ENCODE measurements at places on chromosomes 2 and 18.

DNA sequence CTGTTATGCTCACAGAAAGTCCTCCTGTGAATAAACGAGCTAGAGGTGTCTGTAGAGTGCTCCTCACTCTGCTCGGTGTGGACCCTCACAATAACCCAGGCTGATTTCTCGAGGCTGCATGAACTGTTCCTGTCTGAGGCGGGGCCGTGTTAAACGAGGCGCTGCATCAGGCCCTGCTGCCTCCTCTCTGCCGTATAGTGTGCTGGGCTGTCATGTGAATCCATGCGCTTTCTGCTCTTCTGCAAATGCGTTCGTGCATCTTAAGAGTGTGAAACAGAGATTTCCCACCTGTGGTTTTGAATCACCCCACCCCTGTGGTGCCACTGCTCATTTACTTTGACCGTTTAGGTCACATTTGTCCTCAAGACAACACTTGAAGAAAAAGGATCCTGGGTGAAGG is 26.2 kb downstream of the TRAF3IP1 start:
- no peak for DNase-seq

GRCh38 chr18:74290794-74291471 is 830 bp downstream of the CYB5A start:
- DNase-seq = peak; percentile 16

- DNase-seq = no peak
Measured at GRCh38 chr2:196245378-196246140, 74.2 kb upstream of the STK17B start.

GRCh38 chr2:183148955-183149354 is 24.7 kb downstream of the NUP35 start:
- DNase-seq = no peak

DNA sequence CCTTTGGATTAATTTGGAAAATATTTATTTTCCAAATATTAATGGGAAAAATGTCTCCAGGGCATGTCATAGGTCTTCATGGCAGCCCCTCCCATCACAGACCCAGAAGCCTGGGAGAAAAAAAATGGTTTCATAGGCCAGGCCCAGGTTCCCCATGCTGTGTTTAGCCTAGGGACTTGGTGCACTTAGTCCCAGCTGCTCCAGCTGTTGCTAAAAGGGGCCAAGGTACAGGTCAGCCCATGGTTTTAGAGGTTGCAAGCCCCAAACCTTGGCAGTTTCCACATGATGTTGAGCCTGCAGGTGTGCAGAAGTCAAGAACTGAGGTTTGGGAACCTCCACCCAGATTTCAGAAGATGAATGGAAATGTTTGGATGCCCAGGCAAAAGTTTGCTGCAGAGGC is 309.6 kb downstream of the SOCS6 start:
- no peak for DNase-seq

DNA sequence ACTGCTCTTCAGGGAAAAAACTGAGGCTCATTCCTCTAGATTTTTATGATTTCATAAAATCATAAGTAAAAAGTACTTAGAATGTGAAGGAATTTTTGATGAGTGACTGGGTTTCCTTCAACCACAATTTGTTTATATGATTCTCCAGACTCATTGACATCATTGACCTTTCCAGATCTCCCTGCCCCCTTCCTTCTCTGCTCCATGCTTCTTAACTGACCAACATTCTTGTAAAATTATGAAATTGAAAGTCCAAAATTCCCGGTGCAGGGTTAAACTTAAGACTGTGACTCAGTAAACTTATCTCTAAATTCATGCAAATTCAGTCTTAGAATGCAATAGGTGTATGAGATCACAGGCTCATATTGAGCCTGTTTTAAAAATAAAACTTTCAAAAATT is 648.9 kb downstream of the TDRD15 start:
- DNase-seq = no peak

DNA sequence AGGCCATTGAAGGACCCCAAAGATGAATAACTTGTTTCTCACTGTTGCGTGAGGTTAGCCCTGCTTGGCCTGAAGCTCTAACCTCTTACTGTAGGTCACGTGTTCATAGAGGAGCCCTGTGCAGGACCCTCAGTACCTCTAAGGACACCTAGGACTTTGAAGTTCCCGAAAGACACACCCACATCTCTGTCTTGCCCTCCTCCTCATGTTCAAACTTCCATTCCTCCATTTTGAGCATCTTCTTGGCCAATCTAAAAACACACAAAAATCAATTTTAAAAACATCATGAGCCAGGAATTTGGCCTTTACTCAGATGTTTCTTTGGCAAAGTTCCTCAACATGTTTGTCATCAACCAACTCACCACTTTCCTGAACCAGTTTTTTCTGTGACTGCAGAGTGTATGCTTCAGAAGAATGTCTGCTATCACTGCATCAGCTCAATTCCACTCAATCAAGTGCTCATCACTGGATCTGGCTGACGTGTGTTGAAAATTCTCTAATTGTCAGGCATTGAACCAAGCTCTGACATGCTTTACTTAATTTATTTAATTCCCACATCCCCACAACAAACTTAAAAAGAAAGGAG is 101.6 kb downstream of the AP1S3 start:
- DNase-seq = no peak

DNA sequence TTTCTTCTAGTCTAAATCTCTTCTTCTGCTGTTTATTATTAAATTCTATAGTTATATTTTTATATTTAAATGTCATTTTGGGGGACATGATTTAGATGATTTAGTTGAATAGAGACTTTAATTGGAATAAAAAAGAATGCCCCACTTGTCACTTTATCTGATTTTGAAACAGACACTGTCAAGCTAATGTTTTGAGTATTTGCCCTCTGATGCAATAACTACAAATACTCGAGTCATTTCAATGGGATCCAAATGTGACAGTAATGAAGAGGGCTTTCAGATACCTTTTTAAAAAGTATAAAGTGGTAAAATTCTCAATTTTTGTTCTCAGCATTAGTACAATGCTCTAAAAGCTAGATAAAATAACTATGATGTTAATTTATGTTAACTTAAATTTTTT is 257.3 kb upstream of the SESTD1 start:
- DNase-seq = no peak

DNA sequence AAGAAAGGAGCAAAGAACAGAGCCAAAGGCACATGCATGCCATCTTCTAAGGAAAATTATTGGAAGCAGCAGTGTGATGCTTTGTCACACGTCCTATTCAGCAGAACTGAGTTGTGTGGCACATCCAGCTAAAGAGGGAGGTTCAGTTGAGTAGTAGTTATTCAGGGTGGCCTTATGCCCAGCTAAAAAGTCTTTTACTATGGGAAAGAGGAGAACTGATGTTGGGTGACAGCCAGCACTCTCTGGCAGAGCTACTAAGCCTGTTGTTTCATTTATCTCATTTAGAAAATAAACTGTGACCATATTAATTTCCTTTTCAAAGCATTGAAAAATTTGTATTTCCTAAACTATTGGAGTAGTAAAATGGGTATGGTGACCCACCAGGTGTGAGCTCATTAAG is 18.5 kb downstream of the ITGA6 start:
- DNase-seq = no peak

GRCh38 chr18:25392192-25392591 is 40.2 kb upstream of the ZNF521 start:
- DNase-seq = no peak

DNA sequence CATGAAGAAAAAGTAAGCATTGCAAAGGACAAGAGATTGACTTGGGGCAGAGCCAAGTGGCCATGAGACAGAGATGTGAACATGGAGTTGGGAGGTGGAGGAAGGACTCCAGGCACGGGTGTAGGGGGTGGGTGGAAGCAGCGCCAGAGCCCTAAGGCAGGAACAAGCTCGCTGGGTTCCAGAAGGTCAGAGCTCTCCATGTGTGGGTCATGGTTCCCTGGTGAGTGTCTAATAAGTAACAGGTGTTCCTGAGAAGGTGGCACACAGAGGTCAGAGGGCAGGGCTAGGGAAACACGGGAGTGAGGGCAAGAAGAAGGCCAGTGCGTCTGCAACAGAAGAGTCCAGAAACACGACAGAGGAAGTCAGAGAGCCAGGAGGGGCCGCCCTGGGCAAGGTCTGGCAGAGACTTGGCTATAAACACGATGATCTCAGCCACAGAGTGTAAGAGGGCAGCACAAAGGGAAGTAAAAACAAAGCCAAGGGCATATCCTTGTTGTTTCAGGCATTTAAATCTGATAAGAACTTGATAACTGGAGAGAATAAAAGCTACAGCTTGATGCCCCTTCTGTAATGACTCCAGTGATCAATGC is 260.8 kb downstream of the TGIF1 start:
- DNase-seq = no peak

GRCh38 chr2:63817382-63817781 is 24.3 kb upstream of the UGP2 start:
- DNase-seq = no peak

DNA sequence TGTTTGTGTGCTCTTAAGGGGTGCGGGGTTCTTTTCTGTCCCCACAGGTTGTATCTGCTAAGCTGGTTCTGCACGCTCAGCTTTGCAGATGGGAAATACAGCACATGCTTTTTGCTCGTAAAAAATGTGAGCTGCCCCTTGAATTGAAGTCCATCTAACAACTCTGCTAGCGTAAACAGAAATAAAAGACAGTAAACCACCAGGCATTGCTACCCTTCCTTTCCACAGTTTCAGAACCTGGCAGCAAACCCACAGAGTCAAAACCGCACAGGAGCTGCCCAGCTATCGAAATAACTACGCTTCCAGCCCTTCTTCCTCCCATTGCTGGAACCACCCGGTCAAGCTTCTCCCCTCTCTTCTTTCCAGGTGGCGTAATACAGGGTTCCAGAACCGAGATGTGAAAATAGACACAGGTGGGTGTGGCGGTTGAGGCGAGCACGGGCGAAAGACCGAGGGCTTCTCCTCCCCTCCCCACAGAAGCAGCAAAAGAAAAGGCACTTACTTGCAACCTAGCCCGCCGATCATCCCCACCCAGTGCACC is 479 bp downstream of the SCN9A start:
- DNase-seq = peak; percentile 2

GRCh38 chr2:127516041-127516762 is 10.1 kb downstream of the IWS1 start:
- no peak for DNase-seq

- no peak for DNase-seq
Measured at GRCh38 chr2:17869128-17869527, 9.3 kb upstream of the KCNS3 start.

DNA sequence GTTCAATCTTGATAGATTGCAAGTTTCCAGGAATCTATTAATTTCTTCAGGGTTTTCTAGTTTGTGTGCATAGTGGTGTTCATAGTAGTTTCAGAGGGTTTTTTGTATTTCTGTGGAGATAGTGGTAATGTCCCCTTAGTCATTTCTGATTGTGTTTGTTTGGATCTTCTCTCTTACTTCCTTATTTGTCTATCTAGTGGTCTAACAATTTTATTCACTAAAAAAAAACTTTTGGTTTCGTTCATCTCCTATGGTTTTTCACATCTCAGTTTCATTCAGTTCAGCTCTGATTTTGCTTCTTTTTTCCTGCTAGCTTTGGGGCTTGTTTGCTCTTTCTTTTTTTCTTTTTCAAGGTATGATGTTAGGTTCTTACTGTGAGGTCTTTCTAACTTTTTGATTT is 94.5 kb downstream of the SNTG2 start:
- DNase-seq = no peak

GRCh38 chr18:67977067-67977616 is 460.6 kb upstream of the DSEL start:
- DNase-seq = no peak

GRCh38 chr2:122595065-122595464 is 839.6 kb downstream of the TSN start:
- no peak for DNase-seq

DNA sequence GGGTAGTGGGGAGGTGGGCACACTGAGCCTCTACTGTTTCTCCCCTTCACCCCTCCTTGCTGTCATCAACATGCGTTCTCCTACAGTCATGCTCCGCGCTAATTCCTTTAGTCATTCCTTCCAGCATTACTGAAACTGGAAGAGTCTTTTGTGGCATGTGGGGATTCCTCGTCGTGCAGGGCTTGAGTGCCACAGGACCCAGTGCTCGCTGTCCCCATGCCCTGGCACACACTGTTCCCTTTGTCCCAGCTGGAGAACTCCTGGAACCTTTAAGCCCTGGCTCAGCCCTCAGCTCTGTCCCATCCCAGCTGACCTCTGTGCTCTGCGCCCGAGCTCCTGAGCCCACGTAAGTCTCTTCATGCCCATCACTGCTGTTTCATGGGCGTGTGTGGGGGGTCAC is 42.1 kb downstream of the ODC1 start:
- DNase-seq = no peak

- DNase-seq = no peak
Measured at GRCh38 chr18:25137197-25137472, 214.8 kb downstream of the ZNF521 start.

DNA sequence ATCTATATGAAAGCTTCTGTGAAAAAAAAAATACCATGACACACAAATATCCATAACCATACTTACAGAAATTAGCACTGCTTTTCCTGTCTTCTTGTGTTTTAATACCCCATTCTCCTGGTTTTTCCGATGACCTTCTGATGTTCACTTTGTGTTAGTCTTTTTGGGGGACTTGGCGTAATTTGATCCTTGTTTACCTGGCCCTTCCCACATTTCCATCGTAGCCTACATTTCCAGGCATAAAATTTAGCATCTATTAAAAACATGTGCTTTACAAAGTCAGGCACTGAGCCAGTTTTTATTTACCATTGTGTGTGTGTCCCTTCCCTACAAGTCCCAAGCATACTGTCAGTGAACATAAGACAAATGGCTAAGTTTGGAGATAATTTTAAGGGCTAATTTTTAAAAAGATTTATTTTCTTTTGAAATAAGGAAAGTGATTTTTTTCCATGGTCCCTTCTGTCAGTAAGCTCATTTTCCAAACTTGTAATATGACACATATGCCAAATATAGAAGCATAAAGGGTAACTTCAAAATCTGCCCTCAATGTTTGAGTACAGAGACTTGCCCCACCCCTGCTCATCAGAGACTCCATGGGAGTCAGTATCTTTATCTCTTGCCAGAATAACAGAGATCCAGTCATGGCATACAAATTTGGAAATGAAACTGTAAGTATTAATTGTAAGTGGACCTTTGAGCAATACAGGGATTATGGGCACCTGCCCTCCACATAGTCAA is 27.3 kb downstream of the SESTD1 start:
- no peak for DNase-seq

DNA sequence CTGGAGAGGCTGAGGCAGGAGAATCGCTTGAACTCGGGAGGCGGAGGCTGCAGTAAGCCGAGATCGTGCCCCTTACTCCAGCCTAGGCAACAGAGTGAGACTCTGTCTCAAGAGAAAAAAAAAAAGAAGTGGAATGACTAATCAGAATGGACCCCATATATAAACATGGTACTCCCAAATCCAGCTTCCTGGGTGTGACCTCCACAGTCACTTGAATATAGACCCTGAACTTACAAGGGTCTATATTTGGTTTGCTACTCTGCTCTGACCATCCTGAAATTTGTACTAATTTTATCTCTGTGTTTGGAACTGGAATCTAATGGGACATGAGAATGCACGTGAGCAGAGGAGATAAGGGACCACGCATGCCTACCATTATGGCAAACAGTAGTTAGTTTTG is 275.0 kb downstream of the TNS1 start:
- no peak for DNase-seq

All from activated naive CD8-positive, alpha-beta T cell treated with anti-CD3 and anti-CD28 coated beads, Interleukin-2, amount 50 U/mL, for 24 hours (primary cell).